ENCODE measurements at places on chromosomes 5 and 9.

DNA sequence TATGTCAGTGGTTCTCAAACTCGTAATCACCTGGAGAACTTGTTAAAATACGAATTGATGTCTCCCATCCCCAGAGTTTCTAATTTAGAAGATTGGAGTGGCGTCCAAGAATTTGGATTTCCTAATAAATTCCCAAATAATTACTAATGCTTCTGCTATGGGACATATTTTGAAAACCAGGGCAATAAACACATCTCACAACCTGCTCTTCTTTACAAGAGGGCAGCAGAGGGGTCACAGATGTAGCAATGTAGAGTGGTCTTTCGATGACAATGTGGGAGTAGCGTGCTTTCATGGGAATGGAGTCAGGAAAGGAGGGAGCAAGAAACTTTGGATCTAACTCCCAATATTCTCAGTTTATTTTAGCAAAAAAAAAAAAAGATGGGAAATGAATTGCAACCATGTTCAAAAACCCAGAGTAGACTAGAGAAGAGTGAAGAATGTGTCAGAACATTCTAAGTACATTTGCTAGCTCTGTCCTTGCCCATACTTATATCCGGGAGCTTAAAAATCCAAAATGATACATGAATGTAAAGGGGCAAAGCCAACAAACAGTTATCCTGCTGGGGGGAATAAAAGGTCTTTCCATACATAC, 33.8 kb upstream of the ALDH1A1 start:
- no peak for DNase-seq

GRCh38 chr5:170538096-170538465, 34.3 kb downstream of the KCNIP1 start:
- no peak for DNase-seq

DNA sequence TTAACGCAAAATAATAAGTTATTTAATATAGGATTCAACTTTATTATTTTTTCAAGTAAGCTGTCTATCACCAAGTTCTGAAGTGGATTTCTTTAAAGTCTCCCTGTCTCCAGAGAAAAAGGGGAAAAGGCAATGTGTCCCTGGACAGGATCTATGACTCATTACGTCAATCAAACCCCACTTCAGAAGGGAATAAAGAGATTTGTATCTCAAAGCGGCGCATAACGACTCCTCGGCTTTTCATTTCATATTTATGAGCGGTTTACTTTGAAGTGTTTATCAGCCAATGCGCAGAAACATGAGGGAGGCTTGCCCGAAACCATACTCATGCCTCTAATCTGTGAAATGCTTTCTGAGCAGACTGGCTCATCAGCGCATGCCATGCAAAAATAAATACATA, 938.6 kb upstream of the WWC1 start:
- DNase-seq = no peak

GRCh38 chr5:9013147-9013546, 532.7 kb downstream of the SEMA5A start:
- DNase-seq = no peak

- DNase-seq = no peak
Observed at GRCh38 chr5:64831996-64832395, 63.3 kb downstream of the CWC27 start.

GRCh38 chr5:68315679-68316271, 100.2 kb downstream of the PIK3R1 start:
- peak; percentile 63 for DNase-seq

DNA sequence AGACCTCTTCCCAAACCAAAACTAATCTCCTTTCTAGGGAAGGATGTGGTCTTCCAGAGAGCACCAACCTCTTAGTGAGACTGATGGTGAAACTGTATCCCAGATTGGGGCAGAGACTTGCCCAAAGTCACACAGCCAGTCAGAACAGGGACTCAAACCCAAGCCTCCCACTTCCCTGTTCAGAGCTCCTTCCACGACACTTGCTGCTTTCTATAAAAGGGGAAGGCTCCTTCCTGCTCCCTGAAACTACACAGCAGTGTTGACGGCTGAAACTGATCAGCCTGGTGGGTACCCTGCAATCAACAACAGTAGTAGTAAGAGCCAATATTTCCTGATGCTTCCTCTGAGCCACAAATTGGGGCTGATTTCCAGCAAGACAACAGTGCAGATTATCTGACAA, 1.5 kb downstream of the TOR2A start:
- no peak for DNase-seq

DNA sequence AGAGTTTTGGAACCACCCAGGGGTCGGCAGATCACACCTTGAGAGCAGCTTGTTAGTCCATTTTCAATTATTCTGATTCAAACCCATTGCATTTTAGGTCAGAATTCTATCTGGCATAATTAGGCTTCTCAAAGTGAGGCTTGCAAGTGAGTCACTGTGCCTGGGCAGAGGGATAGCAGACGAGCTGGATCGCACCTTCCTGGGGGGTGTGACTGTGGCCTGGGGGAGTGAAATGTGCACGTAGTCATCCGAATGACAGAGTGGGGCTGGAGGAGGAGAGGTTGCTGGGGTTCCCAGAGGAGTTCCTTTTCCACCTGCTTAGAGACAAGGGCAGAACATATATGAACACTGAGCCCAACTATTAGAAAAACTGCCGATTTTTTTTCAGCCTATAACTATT, 31.7 kb downstream of the SPACA9 start:
- no peak for DNase-seq

DNA sequence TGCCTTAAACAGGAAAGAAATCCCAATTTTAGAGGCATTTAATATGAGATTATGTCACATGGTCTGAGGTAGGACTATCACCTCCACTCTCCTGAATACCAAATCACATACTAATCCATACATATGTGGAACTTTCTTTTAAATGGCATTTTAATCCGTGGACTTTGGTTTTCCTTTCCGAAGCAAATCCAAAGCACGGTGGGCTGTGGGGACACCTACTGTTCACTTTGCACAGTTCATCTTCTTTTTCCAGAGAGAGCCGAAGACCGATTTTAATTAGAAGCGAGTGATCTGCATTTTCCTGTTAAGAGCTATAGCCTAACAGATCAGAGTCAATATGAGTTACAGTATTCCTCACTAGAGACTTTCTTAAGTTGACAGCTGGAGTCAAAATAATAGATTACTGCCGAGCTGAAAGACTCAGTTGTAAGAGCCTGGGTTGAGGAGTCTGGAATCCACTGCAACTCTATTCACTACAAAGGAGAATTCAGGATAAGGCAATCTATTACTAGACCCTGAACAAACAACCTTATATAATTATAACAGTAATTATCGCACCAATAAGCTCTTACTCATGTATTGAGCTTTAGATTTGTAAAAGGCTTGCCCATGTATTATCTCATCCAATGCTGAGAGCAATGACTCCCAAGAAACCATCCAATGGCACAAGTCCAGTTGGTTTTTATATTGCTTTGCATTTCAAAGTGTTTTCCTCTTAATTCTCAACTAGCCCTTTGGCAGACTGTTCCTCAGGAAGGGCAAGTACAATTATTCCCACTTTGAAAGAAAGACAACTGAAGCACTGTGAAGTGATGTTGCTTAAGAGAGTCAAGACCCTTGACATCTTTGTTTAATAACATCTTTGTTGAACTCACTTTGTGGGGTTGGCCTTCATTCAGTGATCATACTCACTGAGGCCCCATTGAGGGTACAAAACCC, 144.7 kb downstream of the TRPM6 start:
- DNase-seq = no peak

DNA sequence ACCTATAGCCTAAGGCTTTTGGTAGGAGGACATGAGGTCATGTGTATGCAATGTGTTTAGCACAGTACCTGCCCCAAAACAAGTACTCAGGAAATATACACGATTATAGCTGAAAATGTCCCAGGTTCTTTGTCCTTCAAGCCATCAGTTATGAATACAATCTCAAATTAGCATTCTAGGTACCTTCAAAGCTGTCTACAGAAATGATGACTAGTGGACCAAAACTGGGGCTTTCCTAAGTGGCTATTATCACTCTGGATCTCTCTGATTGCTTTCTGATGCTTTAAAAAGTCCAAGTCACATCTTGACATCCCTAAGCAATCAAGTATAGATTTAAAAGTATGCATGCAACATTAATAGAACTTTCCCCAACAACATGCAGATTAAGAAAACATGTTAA, 93.0 kb upstream of the SLIT3 start:
- no peak for DNase-seq

DNA sequence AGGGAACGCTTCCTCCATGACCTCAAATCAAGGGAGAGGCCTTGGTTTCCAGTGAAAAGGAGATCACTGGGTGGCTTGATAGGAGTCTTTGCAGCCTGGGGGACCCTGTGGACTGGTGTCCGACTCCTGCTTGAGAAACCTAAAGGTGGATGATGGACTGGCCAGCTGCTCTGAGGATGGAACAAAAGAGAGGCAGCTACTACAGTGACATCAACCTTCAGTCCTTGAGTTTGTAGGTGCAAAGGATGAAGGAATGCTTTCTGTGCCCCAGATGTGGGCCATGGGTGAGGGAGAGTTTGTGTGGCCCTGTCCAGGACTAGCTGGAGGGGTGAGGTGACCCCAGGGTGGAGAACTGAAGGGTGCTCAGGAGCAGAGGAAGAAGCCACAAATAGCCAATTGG, 114.4 kb upstream of the TBC1D2 start:
- DNase-seq = no peak

DNA sequence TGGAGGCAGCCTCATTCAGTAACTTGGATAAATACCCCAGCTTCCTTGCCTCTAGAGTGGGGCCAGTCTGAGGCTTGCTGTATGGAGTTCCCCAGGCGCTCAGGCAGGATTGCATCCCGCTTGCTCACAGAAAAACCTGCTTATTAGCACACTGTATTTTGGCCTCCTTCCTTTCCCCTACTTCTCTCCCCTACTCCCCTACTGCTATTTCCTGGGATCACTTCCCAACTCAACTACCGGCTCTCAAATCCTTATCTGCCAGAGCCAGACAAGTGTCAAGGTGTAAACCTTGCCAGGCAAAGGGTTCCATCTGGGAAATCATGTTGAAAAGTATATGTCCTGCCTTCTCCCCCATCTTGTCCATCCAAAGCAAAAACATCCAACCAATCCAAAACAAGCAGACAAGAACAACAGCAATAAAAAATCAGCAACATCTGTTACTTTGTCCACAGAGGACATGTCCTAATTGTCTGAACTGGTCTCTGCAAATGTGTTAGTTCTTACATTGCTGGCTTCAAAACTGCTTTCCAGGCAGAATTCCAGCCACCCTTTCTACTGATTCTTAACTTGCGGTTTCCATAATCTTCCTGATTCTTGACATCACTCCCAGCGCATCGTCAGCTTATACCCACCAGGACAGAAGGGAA, 164.1 kb upstream of the SEMA6A start:
- no peak for DNase-seq
